ENCODE measurements at places on chromosomes 3 and 15.

DNA sequence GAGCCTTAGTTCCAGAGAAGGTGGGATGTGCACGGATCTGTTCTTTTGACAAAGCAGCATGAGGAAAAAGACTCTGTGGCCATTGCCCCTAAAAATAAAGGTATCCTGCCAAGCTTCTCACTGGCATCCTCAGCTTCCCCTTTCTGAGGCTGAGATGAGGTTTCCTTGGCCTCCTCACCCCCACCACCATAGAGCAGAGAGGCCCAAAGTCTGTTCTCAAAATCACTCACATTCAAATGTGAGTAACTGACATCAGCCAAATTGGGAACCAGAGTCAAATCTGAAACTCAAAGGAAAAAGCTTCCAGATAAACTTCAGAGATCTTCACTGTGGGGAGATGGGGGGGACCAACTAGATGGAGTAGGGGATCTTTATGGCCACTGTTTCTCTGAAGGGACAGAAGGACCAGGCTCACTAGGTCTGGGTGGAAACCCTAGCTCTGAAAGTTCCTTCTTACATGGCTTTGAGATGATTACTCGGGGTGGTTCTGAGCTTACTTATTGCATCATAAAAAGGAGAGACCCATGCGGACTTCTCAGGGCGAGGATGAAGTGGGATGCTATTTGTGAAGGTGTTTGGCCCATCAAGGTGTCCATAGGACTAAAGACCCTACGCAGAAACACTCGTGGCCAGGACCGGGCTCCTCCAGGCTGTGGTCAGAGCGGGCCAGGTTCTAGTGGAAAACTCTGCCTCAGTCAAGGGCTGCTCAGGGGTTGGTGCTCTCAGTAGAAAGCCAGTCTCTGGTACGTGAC is 61.5 kb upstream of the MEF2A start:
- no peaks in the 10 kb centered on the region for H3K4me1 ChIP-seq
- H3K27ac ChIP-seq: no peak overlapping the region
- no peak for DNase-seq

DNA sequence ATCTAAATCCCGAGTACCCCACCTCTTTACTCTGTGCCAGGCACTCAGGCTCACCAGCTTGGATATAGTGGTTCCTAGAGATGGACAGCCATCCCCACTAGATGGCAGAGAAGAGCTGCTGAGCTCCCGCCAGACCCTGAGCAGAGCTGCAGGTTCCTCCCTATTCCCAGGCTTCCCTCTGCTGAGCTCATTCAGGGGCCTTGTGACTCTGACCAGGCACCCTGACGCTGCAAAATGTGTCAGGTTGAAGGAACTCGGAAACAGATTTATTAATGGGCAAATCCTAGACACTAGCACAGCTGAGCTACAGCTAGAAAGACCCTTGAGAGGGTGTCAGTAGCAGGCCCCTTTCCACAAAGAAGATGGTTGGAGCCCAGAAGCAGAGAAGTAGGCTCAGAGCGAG is 38.2 kb upstream of the RHO start:
- peak overlapping the region; percentile 28 for H3K27ac ChIP-seq
- peaks cover 9% of the 10 kb centered on the region for H3K36me3 ChIP-seq
- DNase-seq: peak; percentile 76
- H3K4me1 ChIP-seq: peaks cover 42% of the 10 kb centered on the region
- H3K4me3 ChIP-seq: no peak overlapping the region

DNA sequence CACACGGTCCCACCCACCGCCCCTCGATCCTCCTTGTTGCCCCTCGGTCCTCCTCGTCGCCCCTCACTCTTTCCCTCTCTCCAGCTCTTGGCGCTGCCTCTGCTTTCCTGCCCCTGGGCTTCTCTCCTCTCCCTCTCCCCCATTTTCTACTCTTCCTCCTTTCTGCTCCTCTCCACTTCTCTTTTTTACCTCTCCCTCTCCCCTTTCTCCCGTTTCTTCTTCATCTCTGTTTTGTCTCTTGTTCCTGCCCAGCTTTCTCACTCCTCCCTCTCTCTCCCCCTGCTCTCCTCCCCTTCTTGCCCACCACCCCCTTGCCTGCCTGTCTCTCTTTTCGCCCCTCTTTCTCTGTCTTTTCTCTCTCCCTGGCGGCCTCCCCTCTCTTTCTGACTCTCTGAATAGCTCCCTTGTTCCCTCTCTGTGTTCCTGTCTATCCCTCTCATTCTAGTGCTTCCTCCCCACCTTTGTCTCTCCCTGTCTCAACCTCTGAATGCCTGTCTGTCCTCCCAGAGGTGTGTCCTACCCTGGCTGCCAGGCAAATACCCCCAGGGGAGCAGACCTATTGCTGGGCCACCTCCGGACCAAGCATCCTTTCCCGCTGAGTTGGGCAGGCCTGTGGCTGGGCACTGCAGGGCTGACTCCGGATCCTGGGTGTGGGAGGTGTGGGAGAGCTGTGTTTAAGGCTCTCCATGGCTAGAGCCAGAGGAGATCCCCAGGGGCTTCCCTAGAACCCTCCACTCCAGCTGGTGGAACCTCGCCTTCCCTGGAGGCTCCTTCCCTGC is 41.0 kb downstream of the EPHB3 start:
- no peak for DNase-seq
- H3K27me3 ChIP-seq: peaks cover 84% of the 10 kb centered on the region
- no peak overlapping the region for H3K27ac ChIP-seq
- H3K36me3 ChIP-seq: no peaks in the 10 kb centered on the region

GRCh38 chr3:189845069-189845468 is 213.9 kb downstream of the TP63 start:
- H3K4me3 ChIP-seq: no peak overlapping the region
- no peaks in the 10 kb centered on the region for H3K27me3 ChIP-seq
- 0 out of 2 replicates have a peak, but pooled peaks cover 4% of the 10 kb centered on the region for H3K4me1 ChIP-seq
- no peaks in the 10 kb centered on the region for H3K36me3 ChIP-seq
- no peak for DNase-seq

DNA sequence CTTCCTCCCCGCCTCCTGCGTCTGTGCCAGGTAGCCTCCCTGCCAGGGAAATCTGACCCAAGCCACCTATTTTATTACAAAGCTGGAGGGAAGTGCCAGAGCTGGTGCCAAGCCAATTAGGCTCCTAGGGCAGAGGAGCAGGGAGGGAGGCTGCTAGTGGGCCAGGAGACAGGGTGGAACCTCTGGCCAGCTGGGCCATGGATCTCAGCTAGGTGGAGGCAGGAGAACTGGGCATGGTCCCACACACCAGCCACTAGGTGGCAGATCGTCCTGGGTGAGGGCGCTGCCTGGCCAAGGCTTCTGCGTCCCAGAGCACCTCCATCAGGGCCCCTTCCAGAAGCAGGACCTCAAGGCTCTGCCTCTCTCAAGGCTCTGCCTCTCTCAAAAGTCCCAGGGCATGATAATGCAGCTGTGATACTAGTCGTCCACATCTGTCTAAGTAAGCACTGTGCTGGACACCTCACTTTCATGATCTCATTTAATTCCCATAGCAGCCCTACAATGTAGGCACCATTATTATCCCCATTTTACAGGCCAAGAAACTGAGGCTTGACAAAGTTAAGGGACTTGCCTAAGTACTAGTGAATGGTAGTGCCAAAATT is 4.5 kb upstream of the RFT1 start:
- H3K27ac ChIP-seq: no peak overlapping the region
- H3K4me3 ChIP-seq: no peak overlapping the region
- peak; percentile 79 for DNase-seq
- no peaks in the 10 kb centered on the region for H3K36me3 ChIP-seq
- no peaks in the 10 kb centered on the region for H3K27me3 ChIP-seq

DNA sequence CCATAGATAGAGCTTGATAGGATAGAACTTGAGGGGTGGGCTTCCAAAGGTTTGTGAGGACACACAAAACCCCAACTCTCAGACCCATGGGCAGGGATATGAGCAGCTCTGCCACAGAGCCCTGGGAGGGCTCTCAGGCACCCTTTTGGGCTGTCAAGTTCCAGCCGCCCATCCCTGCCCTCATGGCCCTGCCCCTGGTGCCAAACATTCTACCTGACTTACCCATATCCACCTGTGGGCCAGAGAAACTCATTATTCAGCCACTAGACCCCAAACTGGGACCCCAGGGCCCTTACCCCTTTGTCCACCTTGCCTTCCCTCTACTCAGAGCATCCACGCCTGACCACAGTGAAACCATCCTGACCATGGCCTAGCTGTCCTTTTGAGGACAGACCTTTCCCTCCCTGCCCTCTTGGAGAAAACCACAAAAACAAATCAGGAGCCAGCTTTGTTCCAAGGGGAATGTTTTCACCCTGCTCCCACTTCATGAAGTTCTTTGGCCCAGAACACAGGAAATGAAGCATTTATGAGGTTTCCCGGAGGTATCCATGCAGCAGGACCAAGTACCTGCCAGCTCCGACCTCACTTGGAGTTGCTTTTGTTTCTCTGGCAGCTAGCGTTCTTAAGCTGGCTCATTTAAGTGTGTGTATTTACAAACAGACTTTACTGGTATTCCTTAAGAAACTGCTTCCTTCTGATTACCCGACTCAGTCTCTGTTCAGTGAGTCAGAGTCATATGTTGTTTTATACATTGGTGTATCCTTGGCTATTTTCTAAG is 34.2 kb upstream of the GALNT15 start:
- no peak overlapping the region for H3K27ac ChIP-seq
- H3K4me1 ChIP-seq: no peaks in the 10 kb centered on the region
- H3K27me3 ChIP-seq: peaks cover 35% of the 10 kb centered on the region

DNA sequence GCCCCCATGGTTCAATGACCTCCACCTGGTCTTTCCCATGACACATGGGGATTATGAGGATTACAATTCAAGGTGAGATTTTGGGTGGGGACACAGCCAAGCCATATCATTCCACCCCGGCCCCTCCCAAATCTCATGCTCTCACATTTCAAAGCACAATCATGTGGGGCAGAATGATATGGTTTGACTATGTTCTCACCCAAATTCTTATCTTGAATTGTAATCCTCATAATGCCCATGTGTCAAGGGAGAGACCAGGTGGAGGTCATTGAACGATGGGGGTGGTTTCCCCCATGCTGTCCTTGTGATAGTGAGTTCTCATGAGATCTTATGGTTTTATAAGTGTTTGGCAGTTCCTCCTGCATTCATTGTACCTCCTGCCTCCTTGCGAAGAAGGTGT is 2.4 kb upstream of the CLEC3B start:
- DNase-seq: no peak
- H3K36me3 ChIP-seq: peaks cover 2% of the 10 kb centered on the region
- H3K4me3 ChIP-seq: no peak overlapping the region
- no peaks in the 10 kb centered on the region for H3K4me1 ChIP-seq
- H3K27me3 ChIP-seq: peaks cover 15% of the 10 kb centered on the region

GRCh38 chr15:50257332-50257731 is 8.2 kb downstream of the HDC start:
- H3K36me3 ChIP-seq: no peaks in the 10 kb centered on the region
- no peak for DNase-seq
- no peak overlapping the region for H3K27ac ChIP-seq
- no peaks in the 10 kb centered on the region for H3K27me3 ChIP-seq
- no peaks in the 10 kb centered on the region for H3K4me1 ChIP-seq
- no peak overlapping the region for H3K4me3 ChIP-seq

DNA sequence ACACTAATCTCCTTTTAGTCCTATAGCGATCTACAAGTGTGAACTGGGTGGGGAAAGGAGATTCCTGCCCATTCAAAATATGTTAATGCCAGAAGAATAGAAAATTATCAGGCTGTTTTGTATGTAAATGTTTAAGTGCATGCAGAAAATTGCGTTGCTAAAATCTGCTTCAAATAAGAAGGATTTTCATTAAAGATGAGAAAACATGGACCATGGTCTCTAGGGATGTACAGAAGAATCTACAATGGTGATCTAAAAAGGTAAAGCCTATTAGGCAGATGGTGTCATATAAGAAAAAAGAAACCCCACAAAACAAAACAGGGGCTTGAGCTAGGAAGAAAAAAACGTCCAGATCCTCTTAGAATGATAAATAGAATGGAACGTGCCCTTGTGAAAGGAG is 287.5 kb upstream of the ROBO1 start:
- peaks cover 10% of the 10 kb centered on the region for H3K4me1 ChIP-seq
- H3K4me3 ChIP-seq: no peak overlapping the region
- no peak for DNase-seq
- H3K27ac ChIP-seq: no peak overlapping the region
- no peaks in the 10 kb centered on the region for H3K36me3 ChIP-seq
- H3K27me3 ChIP-seq: no peaks in the 10 kb centered on the region

DNA sequence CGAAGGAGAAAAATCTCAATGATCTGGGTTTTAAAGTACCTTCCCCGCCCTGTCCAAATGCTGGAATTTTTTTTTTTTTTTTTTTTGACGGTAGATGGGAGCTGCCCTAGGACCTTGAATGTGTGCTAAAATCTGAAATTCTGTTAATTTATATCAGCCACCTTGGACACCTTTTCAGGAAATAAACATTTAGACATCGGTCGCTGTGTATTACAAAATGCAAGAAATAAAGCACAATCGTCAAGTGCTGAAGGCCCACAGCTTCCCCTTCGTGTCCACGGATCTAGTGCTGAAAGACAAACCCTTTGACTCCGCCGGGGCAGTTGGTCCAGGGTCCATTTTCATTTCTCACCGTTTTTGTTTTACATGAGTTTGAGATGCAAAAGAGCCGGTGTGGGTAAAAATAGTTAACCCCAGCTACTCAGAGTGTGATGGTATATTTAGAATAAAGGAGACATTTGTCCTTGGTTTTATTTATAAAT is 90.2 kb upstream of the CHD2 start:
- H3K27me3 ChIP-seq: no peaks in the 10 kb centered on the region
- H3K27ac ChIP-seq: peak overlapping the region; percentile 100
- H3K36me3 ChIP-seq: no peaks in the 10 kb centered on the region

- no peak for DNase-seq
- H3K4me3 ChIP-seq: no peak overlapping the region
- no peaks in the 10 kb centered on the region for H3K27me3 ChIP-seq
These were observed 799.2 kb downstream of the NR2F2 start for GRCh38 chr15:97129674-97130073.

DNA sequence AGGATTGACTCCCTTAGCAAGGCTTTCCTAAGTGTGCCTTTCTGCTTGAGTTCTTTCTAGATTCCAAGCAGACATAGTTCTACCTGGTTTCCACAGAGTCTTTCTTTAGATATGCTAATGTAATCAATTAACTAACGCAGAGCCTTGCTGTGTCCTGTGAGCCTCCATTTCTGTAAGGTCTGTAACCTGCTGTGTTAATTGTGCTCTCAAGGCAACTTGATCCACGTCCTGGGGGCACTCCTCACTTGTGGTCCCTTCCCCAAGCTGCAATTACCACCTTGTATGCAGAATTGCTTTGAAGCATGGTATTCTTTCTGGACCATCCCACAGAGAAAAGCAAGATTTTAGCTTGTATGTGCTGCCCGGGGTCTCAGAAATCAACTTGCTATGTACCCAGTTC is 29.5 kb upstream of the THSD4 start:
- H3K4me3 ChIP-seq: peak overlapping the region; percentile 20
- no peak overlapping the region for H3K27ac ChIP-seq
- peaks cover 22% of the 10 kb centered on the region for H3K4me1 ChIP-seq
- peak; percentile 44 for DNase-seq

GRCh38 chr3:152121270-152121636 is 147.5 kb upstream of the MBNL1 start:
- H3K4me1 ChIP-seq: no peaks in the 10 kb centered on the region
- H3K27ac ChIP-seq: no peak overlapping the region
- H3K36me3 ChIP-seq: no peaks in the 10 kb centered on the region
- no peaks in the 10 kb centered on the region for H3K27me3 ChIP-seq

Data from WTC11 (cell line).